Muscle of arm (tissue), 14 donors: ENCODE measurements at places on chromosomes 11 and 22. TPM values are rescaled to one million over a fixed set of nuclear protein-coding genes. Genes with fewer than 3 reads are reported as not detected.

GRCh38 chr11:8775734-8776133 is 93.1 kb downstream of the RPL27A start:
- DNase-seq: no peak

DNA sequence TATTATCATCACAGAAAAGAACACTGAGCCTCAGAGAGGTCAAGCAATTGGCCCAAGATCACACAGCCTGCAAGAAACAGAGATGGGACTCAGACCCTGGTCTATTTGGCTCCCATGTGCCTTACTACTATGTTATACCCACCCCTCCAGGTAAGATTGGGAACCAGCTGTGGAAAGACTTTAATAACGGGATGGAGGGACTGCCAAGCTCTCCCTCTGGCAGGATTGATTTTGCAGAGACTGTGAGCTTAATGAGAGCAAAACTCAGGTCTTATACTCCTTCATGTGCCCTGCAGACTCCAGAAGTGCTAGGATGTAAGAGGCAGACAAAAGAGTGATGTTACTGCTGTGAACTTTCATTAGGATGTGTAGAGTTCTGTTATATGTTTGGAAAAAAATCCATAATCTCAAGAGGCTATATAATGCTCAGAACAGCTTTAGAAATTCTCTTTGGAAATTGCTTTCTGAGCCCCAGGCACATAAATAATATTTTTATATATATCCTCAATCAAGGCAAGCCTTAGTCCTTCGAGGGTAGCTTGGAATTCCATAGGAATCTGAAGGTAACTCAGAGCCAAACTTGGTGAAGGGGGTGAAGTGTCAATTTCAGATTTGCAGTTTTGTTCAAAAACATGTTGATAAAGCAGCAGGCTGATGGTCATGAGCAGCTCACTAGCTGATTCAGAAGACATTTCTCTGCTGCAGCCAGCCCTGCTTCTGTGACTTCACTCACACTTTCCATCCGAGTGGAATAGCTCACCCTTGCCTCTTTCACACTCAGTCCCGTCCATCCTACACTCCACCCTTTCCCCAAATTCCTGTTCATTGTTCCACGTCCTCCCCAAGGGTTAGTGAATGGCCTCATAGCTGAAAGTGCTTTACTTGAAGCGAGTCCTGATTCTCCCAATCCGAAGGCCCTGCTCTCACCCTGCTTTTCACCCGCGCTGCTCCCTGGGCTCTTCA is 188.8 kb downstream of the SNX19 start:
- DNase-seq: no peak

The CALCA gene
- polyA plus RNA-seq: not detected

GRCh38 chr22:45903355-45904135 is 73.4 kb downstream of the WNT7B start:
- no peak for DNase-seq

- no peak for DNase-seq
Measured at GRCh38 chr11:43812471-43812870, 68.2 kb upstream of the ALKBH3 start.

DNA sequence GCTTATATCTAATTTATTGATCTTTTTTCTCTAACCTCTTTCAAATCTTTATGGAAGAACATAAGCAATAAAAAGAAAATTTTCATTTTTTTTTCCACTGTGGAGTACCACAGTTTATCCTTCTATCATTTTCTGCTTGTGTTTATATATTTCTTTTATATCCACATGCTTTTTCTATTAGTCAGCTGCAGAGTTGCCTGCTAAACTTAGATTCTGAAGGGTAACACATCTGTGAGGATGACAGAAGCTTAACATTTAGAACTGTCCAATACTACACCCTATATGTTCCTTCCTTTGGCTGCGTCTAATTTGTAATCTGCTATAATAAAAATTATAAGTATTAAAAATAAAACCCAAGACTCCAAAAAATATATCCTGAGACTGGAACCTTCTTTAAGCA is 20.8 kb downstream of the CCDC90B start:
- no peak for DNase-seq

DNA sequence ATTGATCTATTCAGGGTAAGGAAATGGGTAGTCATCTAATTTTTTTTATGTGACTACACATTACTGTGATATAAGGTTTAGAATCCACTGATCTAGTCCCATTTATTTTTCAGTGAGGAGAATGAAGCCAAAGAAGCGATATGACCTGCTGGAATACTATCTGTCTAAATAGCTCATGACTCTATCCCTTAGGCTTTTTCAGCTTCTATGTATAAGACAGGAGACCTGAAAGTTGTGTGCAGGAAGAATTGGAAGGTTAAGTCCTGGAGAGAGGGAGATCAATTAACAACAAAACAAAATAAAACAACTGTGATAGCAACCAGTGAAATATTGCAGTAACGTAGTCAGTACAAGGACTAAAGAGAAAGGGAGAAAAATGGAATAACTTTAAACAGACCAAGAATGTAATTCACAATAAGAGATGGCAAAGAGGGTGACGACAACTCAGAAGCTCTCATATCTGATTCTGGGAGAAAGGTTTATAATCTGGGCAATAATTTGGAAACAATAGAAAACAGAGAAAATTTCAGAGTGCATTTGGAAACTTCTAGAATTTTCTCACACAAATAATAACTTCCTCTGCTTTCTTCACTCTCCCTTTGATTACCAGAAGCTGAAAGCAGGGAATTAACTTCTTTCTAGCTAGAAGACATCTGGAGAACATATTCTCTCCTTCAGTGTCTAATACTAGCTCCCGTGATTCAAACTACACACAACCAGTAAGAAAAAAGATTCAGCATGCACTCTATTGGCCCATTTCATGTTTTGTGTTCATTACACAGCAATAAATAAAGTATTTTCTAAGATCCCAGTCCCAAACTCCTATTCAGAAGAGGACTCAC is 19.2 kb upstream of the CASP12 start:
- DNase-seq: no peak

DNA sequence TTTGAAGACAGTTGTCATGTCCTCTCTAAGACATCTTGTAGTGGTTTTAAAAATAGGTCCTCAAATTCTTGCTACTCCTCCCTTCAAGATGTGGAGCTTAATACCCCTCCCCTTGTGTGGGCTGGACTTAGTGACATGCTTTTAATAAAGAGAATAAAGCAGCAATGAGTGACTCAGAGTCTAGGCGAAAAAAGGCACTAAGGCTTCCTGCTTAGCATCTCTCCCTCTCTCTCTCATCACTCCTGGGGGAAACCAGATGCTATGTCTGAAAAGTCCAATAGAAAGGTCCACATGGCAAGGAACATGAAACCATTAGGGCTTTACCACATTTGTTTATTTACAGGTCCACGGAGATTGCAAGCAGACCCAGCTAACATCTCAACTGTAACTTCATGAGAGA is 11.7 kb downstream of the SERGEF start:
- no peak for DNase-seq

The SCO2 gene
- 1.8 TPM for polyA plus RNA-seq

DNA sequence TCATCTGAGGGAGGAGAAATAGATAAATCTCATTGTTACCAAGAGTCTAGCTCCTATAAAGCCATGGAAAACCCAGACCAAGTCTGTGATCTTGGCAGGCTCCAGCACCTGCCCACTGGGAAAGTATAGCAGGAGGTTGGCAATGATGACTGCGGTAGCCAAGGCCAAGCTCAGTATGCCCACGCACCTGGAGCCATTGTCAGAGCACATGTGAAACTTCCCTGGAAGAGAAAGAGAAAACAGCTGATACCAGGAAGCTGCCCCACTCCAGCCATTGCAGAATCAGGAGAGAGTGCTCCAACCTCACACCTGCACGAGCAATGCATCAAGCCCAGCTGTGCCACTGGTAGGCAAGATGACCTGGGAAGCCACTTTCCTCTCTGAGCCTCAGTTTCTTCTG is 62.2 kb upstream of the HEPHL1 start:
- DNase-seq: no peak
